ENCODE measurements at places on chromosomes 6 and 20.

DNA sequence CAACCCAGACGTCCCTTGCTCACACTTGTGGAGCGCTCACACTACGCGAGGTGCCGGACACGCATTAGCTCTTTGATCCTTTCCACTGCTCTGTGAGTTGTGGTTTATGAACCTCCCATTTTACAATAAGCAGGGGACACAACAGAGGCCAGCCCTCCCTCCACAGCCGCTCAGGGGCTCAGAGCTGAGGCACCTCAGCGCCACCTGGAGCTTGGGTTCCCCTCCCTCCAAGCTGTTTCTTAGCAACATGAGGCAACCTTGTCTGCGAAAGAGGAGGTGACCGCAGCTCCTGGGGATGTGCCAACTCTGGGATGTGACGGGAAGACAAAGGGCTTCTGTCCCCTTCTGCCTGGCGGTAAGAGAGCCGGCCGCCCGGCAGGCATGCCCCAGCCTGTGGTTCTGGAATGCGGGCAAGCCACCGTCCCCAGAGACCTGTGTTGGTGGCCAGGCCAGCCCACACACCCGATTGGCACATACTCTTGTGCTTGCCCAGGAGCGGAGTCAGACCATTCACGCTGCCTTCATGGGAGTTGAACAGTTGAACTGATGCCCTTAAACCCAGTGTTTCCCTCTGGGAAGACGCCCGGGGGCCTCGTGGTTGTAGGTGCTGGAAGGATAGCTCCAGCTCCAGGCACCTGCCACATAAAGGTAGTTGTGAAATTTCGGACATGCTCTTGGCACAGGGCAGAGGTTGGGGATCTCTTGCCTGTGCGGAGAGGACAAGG, 44.5 kb downstream of the RBM38 start:
- no peak for DNase-seq

DNA sequence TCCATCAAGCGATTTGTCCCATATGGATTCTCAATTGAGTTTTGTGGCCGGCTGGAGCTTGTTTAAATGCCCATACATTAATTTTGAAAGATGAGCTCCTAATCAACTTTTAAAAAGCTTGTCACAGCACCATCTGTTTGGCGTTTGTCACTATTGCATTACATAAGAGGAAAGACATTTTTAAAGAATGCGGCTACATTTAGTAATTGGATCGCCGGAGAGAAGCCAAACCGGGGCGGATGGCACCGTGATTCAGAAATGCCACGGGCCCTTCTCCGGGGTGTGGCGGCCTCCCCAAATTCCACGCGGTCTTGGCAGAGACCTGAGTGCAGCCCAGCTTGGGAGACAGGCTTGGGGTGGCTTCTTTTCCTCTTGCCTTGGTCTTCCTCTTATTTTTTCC, 67.7 kb upstream of the ZNFX1 start:
- DNase-seq = no peak

GRCh38 chr6:151376440-151376839, 14.9 kb downstream of the ZBTB2 start:
- no peak for DNase-seq

- DNase-seq = no peak
Measured at GRCh38 chr6:3509336-3509735, 52.5 kb upstream of the SLC22A23 start.
